ENCODE measurements at places on chromosomes 2 and 18.

DNA sequence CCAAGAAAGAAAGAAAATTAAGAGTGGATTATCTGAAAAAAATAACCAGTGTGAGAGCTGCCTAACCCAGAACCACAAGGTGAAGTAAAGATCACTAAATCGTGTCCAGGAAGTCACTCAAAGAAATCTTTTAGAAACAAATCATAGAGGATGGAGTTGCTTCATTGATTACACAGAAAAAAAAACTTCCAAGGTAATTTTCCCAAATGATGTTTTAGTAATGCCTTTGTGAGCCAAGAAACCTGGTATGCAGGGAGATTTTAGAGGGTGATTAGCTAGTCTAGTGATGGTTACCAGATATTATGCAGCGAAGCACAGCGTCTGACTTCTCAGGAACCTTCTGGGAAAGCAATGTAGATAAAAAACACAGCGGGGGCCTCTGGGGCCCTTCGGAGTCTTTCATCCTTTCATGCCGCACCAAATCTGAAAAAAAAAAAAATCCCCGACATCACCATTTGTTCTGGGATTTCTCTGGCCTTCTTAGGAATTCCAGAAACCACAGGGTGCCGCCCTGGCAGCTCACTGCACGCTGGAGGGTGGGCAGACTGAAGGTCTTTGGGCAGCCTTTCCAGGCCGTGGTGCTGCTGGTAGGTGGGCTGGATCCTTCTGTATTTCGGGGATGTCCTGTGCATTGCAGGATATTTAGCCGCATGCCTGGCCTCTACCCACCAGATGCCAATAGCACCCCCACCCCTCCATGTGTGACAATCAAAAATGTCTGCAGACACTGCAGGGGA lies 17.3 kb downstream of the ALPK2 start:
- no peak for DNase-seq

GRCh38 chr18:12093520-12094257 lies at the start of gene ANKRD62:
TSS of gene ANKRD62 (plus strand) at chr18:12093843. CDS start at chr18:12094018, 175 bp downstream.
- no peak for DNase-seq

DNA sequence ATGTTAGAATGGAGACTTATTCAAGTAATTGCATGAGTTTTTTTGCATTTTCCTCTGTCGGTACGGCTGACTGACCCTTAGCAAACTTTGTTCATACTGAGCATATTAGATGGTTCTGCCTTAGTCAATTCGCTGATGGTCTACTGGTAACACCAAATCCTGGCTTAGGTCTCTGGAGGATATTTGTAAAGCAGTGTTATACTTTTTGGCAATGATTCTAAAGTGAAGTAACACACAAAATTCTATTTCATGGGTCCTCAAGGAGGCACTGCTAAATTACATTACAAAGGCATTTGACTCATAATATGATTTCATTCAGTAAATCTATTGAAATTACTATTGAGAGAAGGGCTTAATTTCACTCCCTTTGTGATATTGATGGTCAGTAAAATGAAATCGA lies 246.8 kb upstream of the RASGRP3 start:
- DNase-seq = no peak

DNA sequence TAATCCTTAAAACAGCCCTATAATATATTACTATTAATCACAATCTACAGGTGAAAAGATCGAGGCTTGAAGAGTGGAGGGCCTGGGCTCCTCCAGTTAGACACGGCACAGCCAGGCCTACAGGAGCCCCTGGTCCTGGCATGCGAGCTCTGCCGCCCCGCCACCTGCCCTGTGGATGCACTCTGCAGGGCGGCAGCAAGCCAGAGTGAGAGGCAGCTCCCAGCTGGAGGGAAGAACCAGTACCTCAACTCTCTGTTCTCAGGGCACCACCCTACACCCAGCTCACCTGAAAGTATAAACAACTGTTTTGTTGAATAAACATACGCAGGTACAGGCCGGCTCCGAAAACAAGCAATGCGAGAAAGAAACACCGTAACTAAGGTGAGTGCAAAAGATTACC lies 34.6 kb downstream of the EIPR1 start:
- DNase-seq = no peak

GRCh38 chr2:201931475-201931874 lies 102.2 kb upstream of the FZD7 start:
- DNase-seq = no peak

DNA sequence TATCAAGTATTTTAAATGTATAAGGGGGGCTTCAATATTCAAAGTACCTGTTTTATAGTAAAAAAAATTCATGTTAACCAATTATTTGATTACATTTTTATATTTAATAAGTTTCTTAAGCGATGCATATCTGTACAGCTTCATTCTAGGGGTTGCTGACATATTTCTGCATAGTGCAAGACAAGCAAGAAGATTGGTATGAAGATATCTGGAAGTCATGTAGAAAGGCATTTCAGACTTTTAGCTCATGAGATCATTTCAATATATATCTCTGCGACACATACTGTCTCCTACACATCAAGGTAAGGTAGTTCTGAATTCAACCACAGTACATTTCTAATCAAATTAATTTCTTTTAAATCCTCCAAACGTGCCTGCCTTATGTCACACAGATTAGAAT lies 73.1 kb downstream of the MEMO1 start:
- no peak for DNase-seq

- no peak for DNase-seq
These were observed 140.0 kb downstream of the SEPTIN10 start for GRCh38 chr2:109473616-109474318.

DNA sequence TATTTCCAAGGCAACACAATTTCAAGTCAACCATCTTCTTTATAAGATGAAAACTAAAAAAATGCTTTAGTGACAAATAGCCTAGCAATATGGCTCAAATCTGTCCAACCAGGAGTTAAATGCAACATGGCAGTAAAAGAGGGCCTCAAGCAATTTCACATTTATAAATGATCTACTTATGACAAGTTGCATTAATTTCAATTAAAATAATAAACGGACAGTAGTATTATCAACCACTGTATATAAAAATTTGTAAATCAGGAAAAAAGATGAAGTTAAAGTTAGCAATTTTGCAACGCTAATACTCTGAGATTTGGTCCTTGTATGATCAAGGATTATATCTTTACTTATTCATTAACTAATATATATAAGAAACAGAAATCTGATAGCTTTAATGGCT lies 19.3 kb downstream of the CCDC88A start:
- DNase-seq = no peak

DNA sequence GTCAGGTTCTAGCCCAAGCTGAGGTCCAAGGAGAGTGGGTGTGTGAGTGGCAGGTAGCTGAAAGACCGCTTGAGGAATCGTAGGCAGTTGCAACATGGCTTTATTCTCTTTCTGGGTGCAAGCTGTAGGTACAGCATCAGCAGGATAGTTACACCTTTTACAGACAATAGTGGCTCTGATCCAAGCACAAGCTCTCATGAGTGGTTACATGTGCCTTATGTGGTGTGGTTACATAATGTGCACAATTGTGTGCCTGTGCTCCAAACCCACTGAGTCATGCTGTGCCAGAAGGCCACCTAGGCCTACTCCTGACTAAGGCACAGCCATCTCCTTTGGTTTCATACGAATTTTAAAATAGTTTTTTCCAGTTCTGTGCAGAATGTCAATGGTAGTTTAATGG lies 227.6 kb downstream of the SATB2 start:
- DNase-seq = no peak

DNA sequence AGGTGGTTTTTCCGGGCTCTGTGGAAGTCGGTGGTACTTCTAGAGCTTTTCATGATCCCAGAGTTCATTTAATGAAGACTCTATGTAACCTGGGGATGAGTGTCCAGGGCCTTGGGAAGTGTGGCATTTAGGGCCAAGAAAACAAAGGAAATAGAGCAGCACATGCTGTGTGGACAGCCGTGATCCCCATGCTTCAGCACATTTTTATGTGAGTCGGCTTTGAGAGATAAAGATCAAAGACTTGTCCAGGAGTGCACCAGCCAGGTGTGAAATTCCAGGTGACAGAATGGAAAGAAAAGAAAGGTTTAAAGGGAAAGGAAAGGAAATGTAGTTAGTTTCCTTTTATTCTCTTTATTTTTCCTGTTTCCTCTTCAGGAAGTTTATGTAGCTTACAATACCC lies 258.0 kb upstream of the NRP2 start:
- no peak for DNase-seq

DNA sequence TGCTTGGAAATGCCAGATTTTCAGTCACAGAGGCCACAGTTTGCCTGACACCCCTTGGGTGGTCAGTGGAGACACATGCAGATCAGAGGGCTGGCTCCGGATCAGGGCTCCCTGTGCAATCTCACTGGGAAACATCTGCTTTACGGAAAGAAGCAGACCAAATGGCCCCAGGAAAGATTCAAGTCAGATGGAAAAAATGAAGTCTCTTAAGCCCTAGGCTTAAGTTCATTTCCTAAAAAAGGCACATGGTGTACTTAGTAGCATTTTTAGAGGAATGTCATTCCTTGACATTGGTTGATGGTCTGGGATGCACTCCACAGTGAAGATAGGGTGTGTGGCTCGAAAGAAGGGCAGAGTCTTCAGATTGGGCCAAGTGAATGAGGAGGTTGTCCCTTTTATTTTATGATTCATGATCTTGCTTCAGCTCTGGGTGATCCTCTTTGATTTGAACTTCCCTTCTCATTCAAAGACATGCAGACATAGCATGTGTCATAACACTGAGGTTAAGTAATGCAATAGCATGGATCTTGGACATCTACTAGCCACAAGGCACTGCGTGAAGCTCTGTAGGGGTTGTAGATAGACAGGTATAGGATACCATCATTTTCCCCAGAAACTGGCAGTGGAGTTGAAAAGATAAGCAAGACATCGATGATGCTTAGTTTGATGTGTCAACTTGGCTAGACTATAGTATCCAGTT lies 56.5 kb downstream of the KCNE4 start:
- no peak for DNase-seq

DNA sequence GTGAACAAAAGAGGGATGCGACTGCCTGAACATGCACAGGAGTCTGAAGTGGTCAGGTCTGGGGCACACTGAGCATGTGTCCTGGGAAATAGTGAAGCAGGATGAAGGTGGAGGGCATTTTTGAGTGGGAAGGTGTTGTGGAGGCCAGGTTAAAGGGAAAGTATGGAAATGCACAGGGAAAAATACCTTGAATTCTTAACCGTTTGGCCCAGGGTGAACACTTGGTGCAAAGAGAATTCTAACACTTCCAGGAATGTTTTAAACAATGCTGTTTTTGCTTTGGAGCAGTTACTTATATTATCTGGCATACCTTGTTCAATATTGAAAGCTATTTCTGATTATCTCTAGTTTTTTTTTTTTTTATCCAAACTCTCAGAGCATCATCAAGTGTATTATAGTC lies 623.5 kb downstream of the DCC start:
- no peak for DNase-seq

- DNase-seq = no peak
These were observed at the start of gene SCTR for GRCh38 chr2:119523952-119524694. TSS of gene SCTR (minus strand) at chr2:119524483. CDS start at chr2:119524226, 257 bp downstream.

- peak; percentile 55 for DNase-seq
These were observed at the start of gene SPR for GRCh38 chr2:72887032-72887739. TSS of gene SPR (plus strand) at chr2:72887408. CDS start at chr2:72887433, 25 bp downstream.

- no peak for DNase-seq
These were observed 1072.6 kb upstream of the PIK3C3 start for GRCh38 chr18:40882468-40882867.

- DNase-seq = no peak
These were observed 13.0 kb downstream of the C2orf74 start for GRCh38 chr2:61175036-61175435.

DNA sequence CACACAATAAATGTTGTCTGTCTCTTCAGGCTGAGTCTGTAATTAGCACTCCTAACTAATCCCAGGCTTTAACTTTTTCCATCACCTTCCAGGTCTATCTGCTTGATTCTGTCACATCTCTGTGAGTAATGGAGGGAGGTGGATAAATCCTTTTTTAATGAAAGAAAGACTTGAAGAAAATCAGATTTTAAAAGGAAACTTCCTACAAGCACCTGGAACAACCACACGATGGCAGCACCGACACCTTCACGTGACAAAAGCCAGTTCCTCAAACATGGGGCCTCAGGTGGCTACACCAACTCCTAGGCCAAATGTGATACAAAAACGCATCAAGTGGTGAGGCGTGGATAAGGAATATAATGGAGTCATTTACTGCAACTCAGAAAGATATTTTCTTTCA lies 41.8 kb downstream of the TGFBRAP1 start:
- peak; percentile 22 for DNase-seq

GRCh38 chr2:168432565-168433186 lies 23.4 kb upstream of the CERS6 start:
- DNase-seq = no peak

GRCh38 chr18:63949068-63949737 lies at the start of gene HMSD:
TSS of gene HMSD (plus strand) at chr18:63949301. CDS start at chr18:63953456, 4,155 bp downstream.
- peak; percentile 64 for DNase-seq

- DNase-seq = no peak
These were observed 27.7 kb downstream of the KCTD18 start for GRCh38 chr2:200482194-200482593.

DNA sequence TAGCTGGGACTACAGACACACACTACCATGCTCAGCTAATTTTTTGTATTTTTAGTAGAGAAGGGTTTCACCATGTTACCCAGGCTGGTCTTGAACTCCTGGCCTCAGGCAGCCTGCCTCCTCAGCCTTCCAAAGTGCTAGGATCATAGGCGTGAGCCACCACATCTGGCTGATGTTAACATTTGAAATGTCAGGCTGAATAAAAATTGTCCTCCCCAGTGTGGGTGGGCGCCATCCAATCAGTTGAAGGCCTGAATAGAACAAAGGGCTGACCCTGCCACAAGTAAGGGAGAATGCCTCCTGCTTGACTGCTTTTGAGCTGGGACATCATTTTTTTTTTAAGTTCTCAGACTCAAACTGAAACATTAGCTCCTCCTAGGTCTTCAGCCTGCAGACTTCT lies 21.0 kb upstream of the RHOB start:
- no peak for DNase-seq

- DNase-seq = no peak
These were observed 462.7 kb downstream of the TGIF1 start for GRCh38 chr18:3912705-3913104.

DNA sequence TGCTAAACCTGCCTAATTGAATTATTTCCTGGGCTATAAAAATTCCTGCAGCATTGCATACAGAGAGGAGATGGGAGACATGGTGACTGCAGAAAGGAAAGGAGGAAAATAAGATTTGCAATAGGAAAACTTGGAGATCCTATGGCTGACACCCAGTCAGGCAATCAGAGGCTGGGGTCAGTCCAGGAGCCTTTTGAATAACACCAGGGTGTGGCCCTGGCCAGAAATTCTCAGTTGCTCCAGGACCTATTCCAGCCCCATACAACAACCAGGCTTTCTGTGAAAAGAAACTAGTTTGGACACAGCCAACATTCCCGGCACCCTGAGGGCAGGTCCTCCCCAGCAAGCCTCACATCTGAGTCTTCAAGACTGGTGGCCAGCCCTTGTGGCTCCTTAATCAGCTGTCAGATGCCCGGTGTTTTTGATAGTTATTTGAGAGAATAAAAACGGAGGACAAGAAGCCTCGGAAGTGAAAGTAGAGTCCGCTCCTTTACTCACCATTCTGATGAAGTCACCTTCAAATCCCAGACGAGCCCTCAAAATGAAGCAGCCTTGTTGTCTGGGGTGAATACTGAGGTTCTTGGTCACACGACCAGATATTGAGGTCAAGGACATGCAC lies 31.1 kb upstream of the GMCL1 start:
- no peak for DNase-seq

All from neural crest cell (in vitro differentiated cells).